ENCODE measurements at places on chromosomes 6 and 20.

DNA sequence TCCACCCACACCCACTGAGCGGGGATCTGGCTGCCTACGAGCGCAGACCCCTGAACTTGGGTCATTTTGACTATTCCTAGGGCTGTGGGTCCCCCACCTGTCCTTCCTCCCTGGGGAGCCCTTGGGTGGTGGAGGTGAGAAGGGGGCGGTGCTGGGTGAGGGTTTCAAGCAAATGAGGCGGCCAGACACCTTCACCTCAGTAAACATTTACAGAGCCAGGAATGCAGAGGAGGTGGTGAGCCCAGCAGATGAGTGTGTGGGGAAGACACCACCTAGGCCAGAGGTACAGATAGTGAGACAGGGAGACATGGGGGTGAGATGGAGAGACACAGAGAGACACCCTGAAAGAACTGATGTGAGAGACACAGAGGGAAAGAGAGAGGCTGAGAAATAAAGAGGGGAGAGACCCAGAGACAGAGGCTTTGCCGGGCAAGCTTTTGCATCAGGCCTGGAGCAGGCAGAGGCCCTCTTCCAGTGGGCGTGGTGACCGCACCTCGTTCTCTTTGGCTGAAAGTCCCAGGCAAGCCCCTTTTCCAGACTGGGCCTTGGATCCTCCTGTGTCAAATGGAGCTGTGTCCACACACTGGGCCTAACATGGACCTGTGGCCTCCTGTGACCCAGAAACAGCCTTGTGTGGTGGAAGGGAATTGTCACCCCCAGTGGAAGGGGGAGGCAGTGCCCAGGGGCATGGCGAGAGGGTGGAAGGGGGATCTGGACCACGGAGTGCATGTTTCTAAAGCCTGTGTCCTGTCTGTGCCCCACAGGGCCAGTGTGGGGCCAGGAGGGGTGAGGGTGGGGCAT, 29.7 kb downstream of the CEBPB start:
- no peak for DNase-seq

GRCh38 chr20:1801929-1802306, 93.3 kb upstream of the SIRPA start:
- no peak for DNase-seq

DNA sequence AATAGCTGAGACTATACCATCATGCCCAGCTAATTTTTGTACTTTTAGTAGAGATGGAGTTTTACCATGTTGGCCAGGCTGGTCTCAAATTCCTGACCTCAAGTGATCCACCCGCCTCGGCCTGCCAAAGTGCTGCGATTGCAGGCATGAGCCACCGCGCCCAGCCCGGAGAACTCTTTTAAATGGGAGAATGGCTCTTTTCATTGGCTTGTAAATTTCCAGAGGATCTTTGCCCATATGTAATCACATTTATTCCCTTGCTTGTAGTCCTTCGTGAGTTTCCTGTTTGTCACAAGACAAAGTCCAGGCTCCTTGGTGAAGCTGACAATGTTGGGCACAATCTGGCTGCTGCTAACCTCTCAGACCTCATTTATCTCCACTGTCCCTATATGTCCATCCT, 135.1 kb downstream of the CEP57L1 start:
- DNase-seq = no peak

DNA sequence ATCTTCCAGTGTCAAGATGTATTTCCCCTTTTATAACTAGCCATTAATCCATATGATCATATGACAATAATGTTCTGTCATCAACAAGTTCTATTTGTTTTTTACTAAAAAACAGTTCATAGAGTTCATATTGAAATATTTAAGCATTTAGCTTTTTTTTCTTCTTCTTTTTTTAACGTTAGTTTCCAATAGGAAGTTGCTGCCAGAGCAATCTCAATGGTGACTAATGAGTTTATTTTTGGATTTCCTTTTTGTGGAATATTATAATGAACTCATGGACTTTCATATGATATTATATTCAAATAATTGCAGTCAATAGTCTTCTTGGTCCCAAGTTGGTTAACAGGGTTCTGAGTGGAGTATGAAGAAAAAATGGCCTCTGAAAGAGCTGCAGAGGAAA, 343.3 kb downstream of the BCKDHB start:
- no peak for DNase-seq

GRCh38 chr6:70680396-70680795, 12.7 kb downstream of the SMAP1 start:
- no peak for DNase-seq

Measured in naive thymus-derived CD8-positive, alpha-beta T cell (primary cell).